A673 (cell line): ENCODE measurements at places on chromosomes 4 and X.

- no peak for DNase-seq
Measured at GRCh38 chr4:163175971-163176958, 9.6 kb upstream of the NAF1 start.

DNA sequence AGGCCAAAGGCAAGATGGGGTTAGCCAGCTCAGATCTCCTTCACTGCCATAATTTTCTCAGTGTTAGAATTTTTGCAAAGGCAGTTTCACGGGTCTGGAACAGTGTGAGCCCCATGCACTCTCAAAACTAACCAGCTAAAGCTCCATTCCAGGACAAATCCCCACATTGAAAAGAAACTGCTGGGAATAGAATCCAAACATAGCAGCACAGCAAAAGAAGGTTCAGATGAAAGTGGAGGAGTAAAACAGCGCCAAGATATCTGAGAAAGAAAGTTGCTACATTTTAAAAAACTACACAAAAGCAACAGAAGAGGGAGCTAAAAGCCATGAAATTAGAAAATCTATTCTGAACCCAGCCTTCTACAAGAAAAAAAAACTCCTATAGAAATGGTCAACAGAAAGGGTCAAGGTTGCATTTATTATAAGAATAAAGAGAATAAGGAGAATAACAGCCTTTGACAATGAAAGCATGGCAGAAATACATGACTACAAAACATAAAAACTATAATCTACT is 39.6 kb upstream of the SLC7A3 start:
- peak; percentile 34 for DNase-seq

GRCh38 chrX:55006827-55007621 is 6.9 kb downstream of the APEX2 start:
- no peak for DNase-seq

GRCh38 chr4:72779241-72779640 is 210.2 kb upstream of the ADAMTS3 start:
- no peak for DNase-seq

- DNase-seq = no peak
Measured at GRCh38 chr4:48483777-48484493, 792 bp downstream of the SLC10A4 start.

DNA sequence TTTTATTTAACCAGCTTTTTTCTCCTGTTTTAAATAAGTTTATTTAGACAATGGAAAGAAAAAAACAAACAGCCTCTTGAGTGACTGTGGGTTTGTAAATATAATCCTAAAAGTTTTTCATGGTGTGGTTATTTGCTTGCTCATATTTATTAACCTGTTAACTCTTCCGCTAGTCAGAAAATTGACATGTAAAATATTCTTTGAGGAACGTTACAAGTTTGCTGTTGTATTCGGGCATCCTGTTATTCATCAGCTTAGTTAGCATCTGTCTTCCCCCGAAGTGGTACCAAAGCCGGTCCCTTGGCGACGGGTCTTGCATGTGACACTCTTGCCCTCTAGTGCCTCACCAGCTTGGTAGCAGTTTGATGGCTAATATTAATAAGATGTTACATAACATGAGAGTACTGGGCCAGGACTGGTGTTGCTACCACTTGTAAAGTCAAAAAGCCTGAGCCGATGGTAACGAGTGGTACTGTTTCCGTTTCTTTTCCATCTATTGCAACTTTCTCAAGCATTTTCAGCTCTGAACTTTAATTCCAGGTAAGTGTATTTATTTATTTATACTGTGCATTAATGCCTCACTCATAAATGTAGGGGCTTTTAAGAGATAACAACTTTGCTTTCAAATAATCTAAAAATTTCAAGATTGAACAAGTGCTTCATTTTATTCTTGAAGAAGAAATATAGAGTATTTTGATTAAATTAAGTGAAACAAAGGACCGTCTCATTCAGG is at the start of gene NDST3:
Gene NDST3 (plus strand): TSS at position 434 of the 733 bp plus-strand sequence. CDS start 19,425 bp downstream, outside the sequence.
- peak; percentile 89 for DNase-seq

DNA sequence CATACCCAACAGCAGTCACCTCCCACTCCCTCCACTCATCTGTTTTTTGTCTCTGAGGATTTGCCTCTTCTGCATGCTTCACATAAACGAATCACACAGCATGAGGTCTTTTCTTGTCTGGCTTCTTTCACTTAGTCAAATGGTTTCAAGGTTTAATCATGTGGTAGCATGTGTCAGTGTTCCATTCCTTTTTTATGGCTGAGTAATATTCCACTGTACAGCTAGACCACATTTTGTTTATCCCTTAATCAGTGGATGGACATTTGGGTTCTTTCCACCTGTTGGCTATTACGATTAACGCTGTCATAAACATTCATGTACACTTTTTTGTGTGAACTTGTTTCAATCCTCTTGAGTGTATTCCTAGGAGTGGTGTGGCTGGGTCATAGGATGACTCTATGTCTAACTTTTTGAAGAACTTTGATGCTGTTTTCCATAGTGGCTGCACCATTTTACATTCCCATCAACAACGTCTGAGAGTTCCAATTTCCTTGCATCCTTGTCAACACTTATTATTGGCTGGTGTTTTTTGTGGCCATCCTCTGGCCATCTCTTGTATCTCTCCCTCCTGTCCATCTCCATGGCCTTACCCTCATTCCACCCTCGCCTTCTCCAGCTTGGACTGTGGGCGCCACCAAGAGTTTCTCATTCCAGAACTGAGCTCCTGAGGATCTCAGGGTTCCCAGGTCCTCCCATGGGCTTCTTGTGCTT is 12.4 kb upstream of the NSG1 start:
- DNase-seq = no peak

GRCh38 chrX:63664083-63664482 is 120.9 kb downstream of the ARHGEF9 start:
- no peak for DNase-seq

- DNase-seq = no peak
Measured at GRCh38 chrX:113059714-113060113, 219.1 kb upstream of the AMOT start.

DNA sequence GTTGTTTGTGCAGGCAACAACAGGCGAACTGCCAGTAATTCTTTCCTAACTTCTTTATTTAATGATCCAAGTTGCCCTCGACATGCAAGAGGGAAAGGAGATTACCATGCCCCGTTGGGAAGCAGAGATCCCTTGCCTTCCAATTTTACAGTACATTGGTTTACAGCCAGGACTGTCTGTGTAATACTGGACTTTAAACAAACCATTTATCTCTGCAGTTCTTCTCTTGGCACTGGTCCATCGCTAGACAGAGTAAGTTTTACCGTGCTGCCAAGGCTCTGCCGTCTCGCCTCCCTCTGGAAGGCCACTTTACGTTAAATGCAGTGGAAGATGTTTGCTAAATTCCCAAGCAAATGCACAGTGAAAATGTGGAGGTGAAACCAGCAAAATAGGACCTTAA is 660.3 kb upstream of the PRKX start:
- DNase-seq = no peak

GRCh38 chr4:47372561-47372960 is 90.9 kb downstream of the COMMD8 start:
- no peak for DNase-seq

DNA sequence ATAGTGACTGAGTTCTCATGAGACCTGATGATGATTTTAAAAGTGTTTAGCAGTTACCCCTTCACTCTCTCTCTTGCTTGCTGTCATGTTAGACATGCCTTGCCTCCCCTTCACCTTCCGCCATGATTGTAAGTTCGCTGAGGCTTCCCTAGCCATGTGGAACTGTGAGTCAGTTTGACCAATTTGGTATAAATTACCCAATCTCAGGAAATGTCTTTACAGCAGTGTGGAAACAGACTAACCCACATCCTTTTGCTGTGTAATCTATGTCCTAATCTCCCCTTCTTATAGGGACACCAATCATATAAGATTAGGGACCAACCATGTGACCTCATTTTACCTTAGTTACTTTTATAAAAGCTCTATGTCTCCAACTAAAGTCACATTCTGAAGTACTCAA is 677.8 kb downstream of the ADGRL3 start:
- DNase-seq = no peak

- no peak for DNase-seq
Measured at GRCh38 chr4:78642934-78643333, 91.4 kb downstream of the ANXA3 start.

DNA sequence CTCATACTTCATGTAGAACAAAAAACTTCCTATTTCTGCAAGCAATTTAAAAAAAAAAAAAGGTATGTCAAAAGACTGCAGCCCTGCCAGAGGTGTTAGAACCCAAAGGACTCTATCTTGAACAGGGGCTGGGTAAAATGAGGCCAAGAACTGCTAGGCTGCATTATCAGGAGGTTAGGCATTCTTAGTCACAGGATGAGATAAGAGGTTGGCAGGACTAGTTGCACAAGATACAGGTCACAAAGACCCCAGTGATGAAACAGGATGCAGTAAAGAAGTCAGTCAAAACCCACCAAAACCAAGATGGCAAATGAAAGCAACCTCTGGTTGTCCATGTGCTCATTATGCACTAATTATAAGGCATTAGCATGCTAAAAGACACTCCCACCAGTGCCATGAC is 104.1 kb downstream of the ANOS1 start:
- no peak for DNase-seq

GRCh38 chr4:153081006-153081580 is 123.2 kb upstream of the TRIM2 start:
- no peak for DNase-seq

GRCh38 chr4:84495118-84495793 is 3.8 kb downstream of the NKX6-1 start:
- DNase-seq = no peak

DNA sequence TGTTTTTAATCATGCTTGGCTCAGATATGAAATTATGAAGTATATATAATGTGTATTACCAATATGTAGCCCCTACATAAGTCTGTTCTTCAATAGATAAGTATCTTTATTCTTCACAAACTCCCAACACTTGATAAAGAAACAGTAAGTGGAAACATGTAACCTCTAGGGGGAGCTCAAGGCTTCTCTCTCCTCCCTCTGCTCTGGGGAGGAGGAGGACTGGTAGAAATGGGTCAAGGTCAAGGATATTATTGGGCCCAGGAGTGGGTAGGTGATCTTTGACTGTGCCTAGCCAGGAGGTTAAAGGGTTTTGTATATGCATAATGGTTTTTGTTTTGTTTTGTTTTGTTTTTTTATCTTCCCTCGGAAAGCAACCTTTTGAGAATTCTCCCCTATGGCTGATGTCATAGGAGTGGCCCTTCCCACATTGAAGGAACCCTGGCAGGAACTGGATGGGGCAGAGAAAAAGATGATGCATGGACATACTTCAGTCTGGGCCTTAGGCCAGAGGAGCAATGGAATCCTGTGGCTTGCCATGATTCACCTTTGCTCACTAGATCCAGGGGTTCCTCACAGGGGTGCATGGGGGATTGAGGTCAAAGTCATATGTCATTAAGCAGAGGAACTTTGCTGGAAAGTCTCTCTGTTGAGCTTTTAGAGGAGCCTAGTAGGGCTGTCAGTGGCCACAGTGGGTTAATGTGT is 460.3 kb downstream of the MID1IP1 start:
- peak; percentile 40 for DNase-seq
